Dorsolateral prefrontal cortex (tissue), 122 donors: ENCODE measurements at places on chromosomes 1 and 21.

GRCh38 chr1:62362061-62362917 is 43.1 kb upstream of the KANK4 start:
- DNase-seq = no peak

DNA sequence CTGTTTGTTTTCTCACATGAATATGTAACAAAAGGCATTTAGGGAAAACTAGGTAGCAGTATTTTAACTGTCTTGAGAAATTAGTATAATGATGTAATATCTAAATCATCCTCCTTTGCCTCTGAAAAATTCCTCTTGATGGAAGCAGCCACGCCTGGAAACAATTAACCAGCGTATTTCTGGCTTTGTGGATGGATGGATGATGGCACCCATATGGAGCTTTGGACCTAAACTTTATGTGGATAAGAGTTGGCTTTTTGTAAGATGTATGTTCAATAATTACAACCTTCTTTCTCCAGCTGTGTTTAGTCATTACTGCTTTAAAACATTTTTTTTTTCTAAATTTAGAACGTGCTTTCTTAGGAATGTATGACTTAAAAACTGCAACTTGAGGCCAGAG is 12.7 kb downstream of the CDCA8 start:
- no peak for DNase-seq

DNA sequence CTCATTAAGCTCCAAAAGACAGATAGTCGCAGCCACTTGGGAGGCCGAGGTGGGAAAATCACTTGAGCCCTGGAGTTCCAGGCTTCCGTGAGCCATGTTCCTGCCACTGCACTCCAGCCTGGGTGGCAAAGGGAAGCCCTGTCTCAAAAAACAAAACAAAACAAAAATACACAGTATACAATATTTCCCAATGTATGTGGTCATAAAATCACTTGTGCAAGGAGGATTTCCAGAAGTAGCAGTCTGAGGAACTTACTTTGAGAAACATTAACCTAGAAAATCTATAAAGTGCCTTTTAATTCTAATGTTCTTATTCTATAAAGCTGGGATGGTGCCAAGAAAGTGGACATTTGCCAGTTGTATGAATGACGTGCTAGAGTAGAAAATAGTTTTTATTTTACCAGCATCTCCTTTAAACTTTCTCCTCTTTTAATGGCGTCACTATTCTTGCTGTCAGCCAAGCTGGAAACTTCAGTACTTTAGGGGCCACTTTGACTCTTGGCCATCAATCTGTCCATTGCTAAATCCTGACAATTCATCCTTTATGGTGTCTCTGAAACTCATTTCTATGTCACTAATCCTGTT is 22.5 kb downstream of the FAM177B start:
- no peak for DNase-seq

DNA sequence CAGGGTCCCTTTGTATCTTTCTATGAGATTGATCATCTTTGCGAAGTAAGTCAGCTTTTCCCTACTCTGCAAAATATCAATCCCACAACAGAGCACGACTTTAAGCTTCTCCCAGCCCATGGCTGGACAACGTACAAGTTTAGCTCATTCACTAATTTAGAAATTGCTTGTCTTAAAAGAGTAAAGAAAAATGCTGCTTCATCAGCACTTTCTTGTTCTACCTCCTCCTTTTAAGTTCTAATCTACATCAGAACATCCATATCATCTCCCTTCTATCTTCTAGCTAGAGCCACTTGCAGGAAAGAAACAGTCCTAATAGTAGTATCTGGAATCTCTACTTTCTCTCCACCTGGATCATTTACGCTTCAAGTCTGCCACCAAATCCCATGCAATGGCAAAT is 441.2 kb upstream of the ESRRG start:
- no peak for DNase-seq
